ENCODE measurements at places on chromosomes 13 and 19.

GRCh38 chr19:10936661-10937084, 8.1 kb downstream of the TIMM29 start:
- peak; percentile 21 for DNase-seq

GRCh38 chr19:38951187-38951586, 20.4 kb downstream of the MRPS12 start:
- DNase-seq, result no peak

GRCh38 chr13:24381541-24382265, 72.3 kb downstream of the C1QTNF9 start:
- no peak for DNase-seq

DNA sequence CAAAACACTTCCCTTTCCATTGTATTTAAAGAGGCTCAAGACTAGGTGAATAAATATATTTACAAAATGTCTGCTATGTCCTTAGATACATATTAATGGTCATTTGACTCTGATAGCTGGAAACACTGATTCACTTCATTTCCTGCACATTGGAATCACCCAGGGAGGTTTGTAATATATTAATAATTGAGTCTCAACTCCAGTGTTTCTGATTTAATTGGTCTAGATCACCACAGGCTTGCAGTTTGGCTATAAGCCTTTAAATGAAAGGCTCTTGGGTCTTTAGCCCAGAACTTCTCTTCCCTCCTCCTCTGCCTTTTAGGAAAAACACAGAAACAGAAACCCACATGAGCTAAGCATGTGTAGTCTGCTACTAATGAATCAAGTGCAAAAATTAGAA, 378.0 kb downstream of the TBC1D4 start:
- DNase-seq, result no peak

DNA sequence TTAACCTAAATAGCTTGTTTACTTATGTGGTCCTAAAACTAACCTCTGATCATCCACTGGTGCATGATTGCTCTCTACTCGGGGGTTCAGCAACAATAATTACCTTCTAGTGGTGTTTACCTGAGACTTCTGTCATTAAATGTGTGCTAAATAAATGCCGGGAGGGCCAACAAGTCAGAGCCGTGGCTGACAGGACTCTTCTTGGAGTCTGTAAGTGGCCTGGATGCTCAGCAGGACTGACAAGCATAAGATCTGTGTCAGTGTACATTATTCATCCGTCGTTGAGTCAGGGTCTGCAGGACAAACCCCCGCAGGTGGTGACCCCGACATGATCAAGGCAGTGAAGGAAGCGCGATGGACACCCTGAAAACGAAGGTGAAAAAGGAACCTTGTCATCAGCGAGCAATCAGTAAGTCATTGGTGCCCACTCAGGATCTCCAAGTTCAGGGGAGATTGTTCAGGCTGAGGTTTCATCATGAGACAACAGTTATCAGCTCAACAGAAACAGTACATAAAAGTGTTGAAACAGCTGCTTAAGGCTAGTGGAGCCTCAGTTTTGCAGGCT, 1466.9 kb downstream of the UQCRFS1 start:
- DNase-seq, result no peak

DNA sequence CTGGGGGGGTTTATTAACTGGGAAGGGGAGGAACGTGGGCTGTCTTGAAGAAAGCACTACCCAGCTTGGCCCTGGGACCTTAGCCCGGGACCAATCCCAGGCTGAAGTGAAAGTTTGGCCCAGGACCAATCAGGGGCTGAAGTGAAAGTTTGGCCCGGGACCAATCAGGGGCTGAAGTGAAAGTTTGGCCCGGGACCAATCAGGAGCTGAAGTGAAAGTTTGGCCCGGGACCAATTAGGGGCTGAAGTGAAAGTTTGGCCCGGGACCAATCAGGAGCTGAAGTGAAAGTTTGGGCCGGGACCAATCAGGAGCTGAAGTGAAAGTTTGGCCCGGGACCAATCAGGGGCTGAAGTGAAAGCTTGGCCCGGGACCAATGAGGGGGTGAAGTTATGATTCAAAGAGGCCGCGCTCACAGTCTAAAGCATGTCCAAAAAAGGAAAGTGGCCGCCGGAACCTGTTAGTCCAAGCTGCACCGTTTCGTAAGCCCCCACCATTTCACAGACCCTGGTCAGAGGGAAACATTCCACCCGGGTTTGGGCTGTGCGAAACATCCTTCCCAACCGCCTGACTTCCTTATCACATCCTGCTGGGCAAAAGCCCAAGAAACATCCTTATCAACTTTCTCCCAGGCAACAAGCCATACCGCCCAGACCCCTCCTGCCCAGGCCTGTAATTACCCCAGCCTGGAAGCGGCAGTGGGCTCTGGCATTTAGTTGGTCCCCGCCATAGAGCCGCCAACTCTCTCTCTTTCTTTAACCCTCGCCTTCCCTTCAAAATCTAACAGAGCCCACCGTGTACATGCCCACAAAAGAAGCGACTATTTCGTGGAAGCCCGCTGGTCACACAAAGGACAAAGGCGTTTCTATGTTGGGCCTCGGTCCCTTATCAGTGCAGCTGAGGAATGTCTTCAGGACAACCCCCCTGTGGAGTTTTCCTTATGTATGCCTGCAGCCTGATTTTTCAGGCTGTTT, 1.1 kb downstream of the ZNF850 start:
- DNase-seq, result no peak

GRCh38 chr19:3277649-3278048, 53.2 kb downstream of the CELF5 start:
- DNase-seq, result no peak

GRCh38 chr13:24764276-24764630, 284 bp downstream of the RNF17 start:
- DNase-seq, result no peak

DNA sequence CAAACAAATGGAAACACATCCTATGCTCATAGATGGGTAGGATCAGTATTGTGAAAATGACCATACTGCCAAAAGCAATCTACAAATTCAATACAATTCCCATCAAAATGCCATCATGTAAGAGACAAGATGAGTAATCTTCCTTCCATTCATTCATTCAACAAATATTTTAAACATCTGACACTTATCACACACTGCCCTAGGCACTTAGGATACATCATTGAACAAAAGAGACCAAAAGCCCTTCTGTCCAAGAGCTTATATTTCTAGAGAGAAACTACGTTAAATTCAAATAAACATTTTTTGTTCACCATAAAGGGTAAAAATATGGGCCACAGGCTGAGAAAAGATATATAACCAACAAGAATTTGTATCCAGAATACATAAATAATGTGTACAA, 20.5 kb upstream of the LHFPL6 start:
- no peak for DNase-seq

- no peak for DNase-seq
Measured at GRCh38 chr13:113013303-113013702, 44.3 kb downstream of the MCF2L start.

GRCh38 chr19:34350161-34350561, 14.8 kb upstream of the GPI start:
- DNase-seq, result no peak

- no peak for DNase-seq
Measured at GRCh38 chr19:16262618-16263017, 62.0 kb upstream of the KLF2 start.

DNA sequence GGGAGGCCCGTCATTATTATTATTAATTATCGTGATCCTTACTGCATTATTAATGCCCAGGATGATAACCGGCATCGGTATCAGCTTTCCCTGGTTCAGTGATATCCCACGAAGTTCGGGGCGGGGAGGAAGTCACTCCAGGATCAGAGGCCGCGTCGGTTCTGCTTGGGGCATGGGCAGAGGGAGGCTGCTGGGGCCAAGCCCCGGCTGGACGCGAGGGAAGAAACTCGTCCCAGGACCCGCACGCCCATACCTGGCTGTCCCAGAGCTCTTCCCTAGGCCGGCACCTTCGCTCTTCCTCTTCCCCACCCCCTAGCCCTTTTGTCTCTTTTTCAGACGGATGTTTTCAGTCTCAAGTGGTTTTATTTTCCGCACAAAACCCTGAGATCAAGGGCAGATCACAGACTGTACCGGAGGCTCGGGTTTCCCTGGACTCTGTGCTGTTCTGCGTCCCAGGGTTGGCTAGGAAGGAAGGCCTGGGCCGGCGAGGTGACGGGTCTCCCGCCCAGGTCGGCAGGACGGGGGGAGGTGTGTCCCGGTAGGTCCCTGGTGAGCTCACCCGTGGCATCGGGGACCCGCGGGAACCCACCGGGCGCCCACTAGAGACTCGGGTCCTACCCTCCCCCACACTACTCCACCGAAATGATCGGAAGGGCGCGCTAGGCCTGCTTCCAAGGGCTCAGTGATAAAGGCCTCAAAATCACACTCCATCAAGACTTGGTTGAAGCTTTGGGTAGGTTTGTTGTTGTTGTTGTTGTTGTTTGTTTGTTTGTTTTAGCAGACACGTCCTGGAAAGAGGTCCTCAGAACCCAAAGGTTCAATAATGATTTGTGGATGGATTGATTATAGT, 7.9 kb downstream of the ZIC2 start:
- DNase-seq, result no peak

DNA sequence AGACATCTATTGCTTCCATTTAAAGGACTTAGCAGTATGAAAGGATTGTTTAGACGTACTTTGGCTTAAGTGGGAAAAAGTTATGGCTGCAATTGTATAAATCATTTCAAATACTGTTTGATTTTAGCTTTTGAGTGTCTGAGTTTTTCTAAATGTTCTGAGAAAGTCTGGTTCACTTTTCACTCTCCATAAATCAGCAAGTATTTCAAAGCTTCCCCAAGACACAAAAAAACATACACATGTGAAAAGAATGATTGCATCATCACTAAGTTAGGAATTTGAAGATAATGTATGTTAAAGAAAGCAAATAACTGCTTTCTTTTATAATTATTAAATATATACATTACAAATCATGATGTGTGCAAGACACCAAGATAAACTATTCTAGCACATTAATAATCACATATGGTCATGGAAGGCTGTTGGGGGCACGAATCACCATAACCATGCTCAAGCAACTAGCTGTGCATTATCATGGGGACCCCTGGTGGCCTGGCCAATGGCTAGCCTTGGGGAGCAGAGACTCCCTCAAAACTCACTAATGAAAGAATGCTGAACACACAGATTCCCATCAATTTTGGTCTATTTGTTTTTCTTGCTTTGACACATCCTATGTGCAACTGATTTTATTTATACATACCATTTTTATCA, 111.1 kb downstream of the MIPEP start:
- no peak for DNase-seq

GRCh38 chr13:47678201-47678968, 322.7 kb downstream of the SUCLA2 start:
- no peak for DNase-seq

DNA sequence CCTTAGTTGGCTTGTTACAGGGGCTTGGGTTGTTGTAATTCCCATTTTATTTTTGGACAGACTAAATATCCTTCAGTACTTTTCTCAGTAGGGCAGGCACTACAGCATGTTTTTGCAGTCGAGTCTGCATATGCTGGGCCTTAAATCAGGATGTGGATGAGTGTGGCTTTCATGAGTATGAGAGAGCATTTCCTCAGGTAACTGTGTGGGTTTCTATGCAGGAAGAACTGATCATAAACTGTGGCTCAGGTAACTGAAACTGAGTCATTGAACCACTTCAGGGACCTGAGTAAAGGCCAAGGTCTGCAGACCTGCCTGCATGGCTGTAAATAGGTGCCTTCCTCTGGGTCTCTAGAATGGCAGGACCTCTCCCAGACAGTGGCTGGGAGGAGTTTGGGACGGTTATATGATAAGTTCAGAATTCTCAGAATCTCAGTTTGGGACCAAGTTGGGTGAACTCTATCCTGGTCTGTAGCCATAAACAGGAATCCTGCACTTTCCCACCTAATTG, 112.1 kb downstream of the ZNF737 start:
- no peak for DNase-seq

DNA sequence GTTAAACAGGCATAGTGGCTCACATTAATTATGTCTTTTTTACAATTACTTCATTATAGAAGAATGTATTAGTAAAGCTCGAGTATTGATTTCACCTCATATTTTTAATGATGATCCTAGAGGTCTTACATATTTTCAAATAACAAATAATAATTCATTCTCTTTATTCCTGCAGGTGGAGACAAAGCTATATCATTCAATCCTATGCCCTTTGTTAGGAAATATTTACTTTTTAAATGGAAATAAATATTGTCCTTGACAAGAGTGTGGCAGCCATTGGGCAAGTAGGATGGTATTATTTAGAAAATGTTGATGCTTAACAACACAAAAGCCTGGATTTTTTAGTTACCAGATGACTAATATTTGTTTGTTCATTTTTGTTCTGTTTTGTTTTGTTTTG, 127.6 kb downstream of the COG6 start:
- DNase-seq, result no peak

- no peak for DNase-seq
Measured at GRCh38 chr19:3183721-3184641, 1.7 kb upstream of the NCLN start.

- no peak for DNase-seq
Measured at GRCh38 chr19:19911150-19911549, 10.4 kb downstream of the ZNF93 start.

All from GM04503 (cell line).